ENCODE measurements at places on chromosomes 3 and 15.

- DNase-seq = no peak
Measured at GRCh38 chr3:130901463-130902204, 7.8 kb downstream of the ATP2C1 start.

- no peak for DNase-seq
Measured at GRCh38 chr15:89395031-89395430, 60.4 kb upstream of the POLG start.

- DNase-seq = no peak
Measured at GRCh38 chr3:104584682-104585081, 782.0 kb upstream of the ALCAM start.

- no peak for DNase-seq
Measured at GRCh38 chr3:197836244-197836643, 45.2 kb downstream of the LRCH3 start.

GRCh38 chr3:196144383-196145105 lies 62.7 kb upstream of the TFRC start:
- DNase-seq = no peak

DNA sequence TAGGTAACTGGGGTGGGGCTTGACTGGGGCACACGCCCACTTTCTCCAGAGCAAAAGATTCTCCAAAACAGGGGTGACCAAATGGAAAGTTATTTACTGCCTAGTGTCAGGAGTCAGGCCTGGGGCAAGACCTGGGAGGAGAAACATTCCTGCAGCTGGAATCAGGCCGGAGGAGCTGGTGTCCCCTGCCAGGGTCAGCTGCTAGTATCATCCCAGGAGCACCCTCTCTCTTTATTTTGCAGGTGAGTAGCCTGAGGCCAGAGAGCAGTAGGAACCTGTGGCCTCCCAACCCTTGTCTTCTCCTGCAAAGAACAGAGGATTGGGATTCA lies 32.9 kb downstream of the DNAJB8 start:
- no peak for DNase-seq

DNA sequence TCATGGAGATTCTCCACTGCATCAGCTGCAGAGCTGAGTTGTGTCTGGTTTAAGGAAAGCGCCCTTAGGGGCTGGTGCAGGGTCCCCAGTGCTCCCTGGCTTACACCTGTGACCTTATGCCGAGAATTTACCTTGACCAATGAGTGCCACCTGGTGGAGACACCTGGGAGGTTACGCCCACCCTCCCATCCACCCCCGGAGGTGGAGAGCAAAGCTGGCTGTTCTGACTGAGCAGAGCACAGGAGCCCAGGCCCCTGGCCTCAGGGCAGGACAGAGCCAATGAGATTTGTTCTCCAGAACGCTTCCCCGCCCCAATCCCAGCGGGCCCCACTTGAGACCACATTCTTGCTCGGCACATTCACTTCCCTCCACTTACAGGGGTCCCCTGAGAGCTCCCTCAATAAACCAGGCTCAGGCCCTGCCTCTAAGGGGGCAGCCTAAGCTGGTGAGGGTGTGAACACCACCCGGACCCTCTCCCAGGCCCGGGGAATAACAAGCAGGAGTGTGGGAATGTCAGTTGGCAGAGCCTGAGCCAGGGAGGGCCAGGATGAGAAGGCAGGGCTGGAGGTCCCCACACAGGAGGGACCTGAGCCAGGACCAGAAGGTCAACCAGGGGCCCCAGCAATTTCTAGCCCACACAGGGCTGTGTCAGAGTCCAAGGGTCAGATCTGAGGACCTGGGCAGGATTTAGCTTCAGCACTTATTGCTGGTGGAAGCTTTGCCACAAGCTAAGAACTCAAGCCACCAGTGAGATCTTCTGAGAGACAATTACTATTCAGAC lies 117.1 kb downstream of the TPRA1 start:
- no peak for DNase-seq

DNA sequence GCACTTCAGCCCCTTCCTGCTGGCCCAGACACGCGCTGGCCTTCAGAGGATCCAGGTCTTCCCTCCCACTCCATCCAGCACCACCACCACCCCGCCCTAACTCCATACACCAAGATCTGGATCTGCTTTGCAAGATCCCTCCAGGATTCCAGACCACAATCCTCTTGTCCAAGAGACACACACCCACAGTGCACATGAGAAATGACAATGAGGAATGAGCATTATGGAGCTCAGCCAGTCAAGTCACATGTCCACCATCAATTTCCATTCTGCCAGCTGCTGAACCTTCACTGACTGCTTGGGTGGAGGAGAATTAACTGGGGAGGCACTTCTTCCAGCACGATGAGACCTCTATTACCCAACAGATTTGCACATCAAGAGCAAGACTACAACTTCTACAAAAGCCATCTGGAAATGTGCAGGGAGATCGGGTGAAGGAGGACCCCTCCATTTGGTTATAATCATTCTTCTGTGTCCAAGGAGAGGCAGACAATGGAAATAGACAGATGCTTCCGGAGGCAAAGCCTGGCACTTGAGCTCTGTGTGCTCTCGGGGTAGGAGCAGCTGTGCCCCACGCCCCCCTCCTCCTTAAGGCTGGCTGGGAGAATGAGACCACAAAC lies 12.3 kb upstream of the SPATA12 start:
- no peak for DNase-seq

GRCh38 chr15:63997715-63998442 lies 48.4 kb downstream of the DAPK2 start:
- no peak for DNase-seq

GRCh38 chr15:35179739-35180138 lies 94.6 kb upstream of the NANOGP8 start:
- no peak for DNase-seq

DNA sequence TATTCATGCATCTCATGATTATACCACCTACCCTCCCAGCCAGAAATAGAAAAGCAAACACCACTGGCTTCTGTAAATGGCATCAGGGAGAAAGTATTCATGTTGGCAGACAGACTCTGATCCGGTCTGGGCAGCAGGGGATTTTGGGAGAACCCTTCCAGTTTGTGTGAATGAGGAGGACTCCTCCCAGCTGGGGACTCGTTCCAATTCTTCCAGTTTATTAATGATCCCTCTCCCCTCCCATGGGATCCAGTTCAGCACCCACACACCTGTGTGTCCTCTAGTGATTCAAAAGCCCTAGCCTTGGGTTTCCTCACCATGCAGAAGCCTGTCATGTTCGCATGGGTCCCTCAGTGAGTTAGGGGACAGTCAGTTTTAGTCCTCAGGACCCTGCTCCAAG lies 110.9 kb downstream of the IQSEC1 start:
- no peak for DNase-seq

GRCh38 chr3:123388811-123389627 lies 59.9 kb downstream of the ADCY5 start:
- no peak for DNase-seq

- DNase-seq = no peak
Measured at GRCh38 chr3:102079809-102080197, 230.5 kb downstream of the NFKBIZ start.

DNA sequence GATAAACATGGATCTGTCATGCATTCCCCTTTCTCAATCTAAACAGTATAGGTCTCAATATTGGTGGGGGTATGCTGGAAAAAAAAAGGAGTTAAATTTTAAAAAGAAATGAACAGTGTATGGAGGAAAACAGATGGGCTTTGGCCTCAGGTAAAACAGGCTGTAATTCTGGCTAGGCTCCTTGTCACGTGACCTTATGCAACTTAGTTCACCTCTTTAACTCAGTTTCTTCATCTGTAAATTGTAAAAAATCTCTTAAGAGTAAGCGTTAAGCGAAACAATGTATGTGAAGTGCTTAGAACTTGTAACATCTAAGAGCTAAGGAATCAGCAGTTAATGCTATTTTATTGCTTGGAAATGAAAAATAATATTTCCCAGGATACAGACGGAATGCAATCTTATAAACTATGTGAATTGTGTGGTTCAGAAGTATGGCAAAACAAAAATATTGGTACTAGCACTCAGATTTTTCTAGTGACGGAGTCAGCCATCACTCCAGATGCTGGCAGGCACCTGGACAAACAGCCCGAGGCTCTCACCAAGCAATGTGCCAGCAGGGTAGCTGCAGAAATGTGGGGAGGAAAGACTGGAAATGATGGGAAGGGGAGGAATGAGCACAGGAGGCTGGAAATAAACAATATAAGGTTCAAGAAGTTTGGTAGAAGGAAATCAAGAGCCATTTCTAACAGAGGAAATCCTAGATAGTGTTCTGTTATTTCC lies 172.8 kb downstream of the USP13 start:
- DNase-seq = no peak

- peak; percentile 51 for DNase-seq
Measured at GRCh38 chr3:10263646-10264363, 15.5 kb downstream of the TATDN2 start.

DNA sequence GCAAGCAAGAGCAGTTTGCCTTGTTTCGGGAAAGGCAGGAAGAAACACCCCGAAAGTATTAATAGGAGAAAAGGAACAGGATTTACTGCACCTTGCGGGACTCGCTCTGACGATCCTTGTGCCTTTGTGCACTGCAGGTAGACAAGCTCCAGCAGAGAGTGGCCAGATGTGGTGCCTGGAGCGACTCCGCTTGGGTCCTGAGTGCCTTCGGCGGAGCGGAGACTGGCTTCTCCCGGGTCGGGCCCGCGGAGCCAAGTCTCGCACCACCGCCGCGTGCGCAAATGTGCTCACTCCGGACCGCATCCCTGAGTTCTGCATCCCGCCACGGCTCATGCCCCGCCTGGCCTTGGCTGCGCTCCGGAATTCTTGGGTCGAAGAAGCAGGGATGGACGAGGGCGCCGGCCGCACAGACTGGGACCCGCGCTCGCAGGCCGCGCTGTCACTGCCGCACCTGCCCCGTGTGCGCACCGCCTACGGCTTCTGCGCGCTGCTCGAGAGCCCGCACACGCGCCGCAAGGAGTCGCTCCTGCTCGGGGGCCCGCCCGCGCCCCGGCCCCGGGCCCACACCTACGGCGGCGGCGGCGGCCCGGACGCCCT lies 769 bp downstream of the C2CD4A start:
- DNase-seq = no peak

DNA sequence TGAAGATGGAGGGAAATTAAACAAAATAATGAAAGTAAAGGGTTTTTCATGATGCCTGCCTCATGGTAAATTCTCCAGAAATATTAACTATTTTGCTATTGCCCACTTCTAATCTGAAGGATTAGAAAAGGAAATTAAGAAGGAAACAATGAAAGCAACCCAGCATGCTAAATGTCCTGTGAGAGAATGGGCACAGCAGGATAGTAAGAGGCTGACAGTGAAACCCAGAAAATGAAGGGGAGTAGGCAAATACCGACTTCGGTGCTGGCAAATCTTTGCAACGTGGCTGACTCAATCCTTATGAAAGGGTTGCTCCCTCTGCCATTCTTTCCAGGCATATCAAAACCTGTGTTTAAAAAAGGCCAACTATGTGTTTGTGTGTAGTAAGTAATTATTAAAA lies 147.5 kb upstream of the SYNPR start:
- no peak for DNase-seq

DNA sequence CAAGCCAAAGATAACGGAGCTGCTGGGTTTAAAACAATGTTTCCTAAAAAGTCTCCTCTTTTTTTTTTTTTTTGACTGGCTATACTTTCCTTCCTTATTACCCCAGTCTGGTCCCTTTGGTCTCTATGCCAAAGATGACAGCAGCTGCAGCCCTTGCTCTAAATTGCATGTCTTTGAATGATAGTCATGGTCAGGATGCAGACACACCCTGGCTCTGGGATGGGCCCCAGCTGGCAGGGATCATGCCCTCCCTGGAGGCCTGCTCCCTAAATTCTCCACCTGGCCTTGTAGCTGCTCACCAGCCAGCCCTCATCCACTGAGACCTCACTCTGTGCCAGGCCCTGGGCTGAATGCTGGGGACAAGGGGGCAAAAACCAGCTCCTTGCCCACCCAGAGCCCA lies 95.8 kb downstream of the MESD start:
- no peak for DNase-seq

GRCh38 chr3:170862618-170863374 lies 7.2 kb downstream of the RPL22L1 start:
- DNase-seq = no peak

GRCh38 chr3:73622091-73622805 lies 2.5 kb downstream of the PDZRN3 start:
- no peak for DNase-seq

DNA sequence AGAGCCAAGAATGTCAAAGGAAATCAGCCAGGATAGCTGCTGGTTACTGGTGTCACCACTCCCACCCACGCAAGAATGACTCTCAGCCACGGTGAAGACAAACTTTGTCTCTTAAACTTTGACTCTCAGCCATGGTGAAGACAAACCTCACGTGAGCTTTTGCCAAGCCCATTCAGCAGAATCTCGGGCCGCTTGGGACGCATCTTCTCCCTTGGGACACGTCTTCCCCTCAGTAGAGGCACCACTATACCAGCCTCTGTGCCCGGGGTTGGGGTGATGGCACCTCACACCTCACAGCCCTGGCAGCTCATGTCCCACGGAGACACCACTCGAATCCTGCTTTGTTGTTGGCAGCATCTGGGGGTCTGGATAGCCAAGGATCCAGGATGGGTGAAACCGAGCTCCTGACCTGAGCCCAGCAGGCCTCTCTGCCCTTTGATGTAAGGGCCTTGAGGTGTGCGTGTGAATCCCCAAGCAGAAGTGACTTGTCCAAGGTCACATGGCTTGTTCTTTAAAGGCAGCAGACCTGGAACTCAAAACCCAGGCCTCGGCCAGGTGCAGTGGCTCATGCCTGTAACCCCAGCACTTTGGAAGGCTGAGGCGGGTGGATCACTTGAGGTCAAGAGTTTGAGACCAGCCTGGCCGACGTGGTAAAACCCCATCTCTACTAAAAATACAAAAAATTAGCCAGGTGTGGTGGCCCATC lies 21.8 kb downstream of the RBPMS2 start:
- DNase-seq = no peak

- no peak for DNase-seq
Measured at GRCh38 chr15:70322051-70322668, 224.4 kb upstream of the TLE3 start.

GRCh38 chr15:93103823-93104222 lies 14.8 kb upstream of the RGMA start:
- DNase-seq = no peak

- no peak for DNase-seq
Measured at GRCh38 chr3:13605555-13605954, 56.6 kb downstream of the FBLN2 start.

DNA sequence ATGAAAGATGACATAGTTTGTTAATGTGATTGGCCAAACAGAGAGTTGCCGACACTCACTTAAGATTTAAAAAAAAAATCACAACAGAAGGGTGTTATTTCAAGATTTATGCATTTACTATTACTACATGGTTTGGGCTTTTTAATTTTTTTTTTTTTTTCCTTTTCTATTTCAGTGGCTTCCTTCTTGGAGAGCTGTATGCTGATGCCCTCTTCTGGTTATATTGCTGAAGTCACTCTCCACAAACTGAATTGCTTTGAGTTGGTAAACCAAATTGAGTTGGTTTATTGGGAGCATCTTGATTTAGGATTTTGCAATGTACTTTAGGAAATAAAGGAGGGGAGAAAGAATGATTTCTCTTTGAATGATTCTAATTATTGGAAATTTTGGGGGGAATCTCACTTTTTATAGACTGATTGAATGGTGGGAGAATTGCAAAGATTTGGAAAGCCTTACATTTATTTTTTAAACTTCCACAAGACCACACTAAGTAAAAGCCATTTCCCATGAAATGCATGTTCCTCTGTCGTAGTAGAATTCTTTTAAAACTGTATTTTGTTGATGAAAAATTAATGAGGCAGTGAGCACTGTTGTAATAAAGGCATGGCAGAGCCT lies 186.6 kb upstream of the FEZF2 start:
- DNase-seq = no peak

All from CD4-positive, alpha-beta T cell (primary cell).